ENCODE measurements at places on chromosomes 1 and 21.

DNA sequence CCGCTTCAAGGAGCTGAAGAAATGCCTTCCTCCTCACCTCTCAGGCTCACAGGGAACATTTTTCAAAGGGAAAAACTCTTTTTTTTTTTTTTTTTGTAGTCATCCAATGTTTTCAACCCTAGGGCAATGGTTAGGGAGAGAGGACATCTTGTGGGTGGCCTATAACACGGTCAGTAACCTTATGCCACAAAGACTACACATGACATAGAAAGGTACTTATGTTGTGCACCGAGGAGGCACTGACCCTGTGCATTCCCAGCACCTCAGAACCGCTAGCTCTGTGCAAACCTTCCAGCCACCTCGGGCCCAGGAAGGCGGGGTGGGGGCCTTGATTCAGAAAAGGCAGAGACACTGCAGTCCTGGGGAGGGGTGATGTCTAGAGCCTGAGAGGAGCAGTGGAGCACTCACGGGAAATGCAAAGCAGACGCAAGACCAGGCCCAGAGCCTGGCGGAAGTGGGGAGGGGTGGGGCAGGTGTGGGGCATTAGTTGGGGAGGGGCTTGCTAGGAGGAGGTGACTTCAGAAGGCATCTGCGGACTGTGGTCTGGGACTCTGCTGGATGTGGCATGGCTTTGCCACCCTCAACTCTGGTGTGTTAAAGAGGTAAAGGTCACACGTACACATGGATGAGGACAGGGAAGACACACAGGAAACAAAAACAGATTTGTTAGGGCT, 68.6 kb downstream of the MDM4 start:
- no peak for DNase-seq

GRCh38 chr1:20480951-20481617, 4.9 kb downstream of the CAMK2N1 start:
- no peak for DNase-seq

- no peak for DNase-seq
Measured at GRCh38 chr1:198056255-198056654, 100.5 kb upstream of the NEK7 start.

DNA sequence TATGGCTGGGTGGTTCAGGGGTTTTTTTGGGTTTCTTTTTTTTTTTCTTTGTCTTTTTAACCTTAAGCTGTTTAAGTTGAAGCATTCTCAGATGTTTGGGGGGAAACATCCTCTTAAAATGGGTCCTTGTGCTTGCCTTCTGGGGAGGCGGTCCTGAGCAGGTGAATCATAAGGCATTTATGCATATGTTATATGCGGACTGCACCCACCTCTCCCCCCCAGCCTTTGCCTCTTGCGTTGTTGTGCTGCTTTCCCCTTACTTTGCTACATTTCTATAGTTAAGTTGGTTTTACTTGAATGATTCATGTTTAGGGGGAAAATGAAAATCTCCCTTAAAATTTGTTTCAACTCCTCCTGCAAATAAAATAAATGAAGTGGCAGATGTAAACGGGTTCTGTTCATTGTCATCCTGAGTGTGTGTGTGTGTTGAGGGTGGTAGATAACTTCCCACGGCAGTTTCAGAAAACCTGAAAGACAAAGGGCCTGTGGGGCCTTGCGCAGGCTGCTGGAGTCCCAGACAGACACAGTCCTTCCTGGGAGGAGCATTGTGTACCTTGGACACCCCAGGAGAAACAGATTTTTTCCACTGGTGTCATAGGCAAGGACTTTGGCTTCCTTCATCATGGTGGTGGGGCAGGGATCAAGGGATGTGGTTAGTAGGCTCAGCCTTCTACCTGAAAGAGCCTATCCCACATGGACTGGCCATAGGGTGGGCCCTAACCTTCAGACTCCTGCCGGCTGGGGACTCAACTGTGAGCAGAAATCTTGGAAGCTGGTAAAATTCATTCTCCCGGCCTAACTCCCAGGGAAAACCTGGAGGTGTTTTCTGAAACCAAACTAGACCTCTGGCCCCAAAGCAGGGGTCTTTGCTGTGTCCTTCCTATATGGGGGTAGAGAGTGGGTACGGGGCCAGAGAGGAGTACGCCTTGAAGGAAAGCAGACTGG, 926 bp upstream of the SH3D21 start:
- DNase-seq, result no peak

GRCh38 chr1:89725011-89725370, 92.1 kb downstream of the LRRC8C start:
- DNase-seq, result no peak

DNA sequence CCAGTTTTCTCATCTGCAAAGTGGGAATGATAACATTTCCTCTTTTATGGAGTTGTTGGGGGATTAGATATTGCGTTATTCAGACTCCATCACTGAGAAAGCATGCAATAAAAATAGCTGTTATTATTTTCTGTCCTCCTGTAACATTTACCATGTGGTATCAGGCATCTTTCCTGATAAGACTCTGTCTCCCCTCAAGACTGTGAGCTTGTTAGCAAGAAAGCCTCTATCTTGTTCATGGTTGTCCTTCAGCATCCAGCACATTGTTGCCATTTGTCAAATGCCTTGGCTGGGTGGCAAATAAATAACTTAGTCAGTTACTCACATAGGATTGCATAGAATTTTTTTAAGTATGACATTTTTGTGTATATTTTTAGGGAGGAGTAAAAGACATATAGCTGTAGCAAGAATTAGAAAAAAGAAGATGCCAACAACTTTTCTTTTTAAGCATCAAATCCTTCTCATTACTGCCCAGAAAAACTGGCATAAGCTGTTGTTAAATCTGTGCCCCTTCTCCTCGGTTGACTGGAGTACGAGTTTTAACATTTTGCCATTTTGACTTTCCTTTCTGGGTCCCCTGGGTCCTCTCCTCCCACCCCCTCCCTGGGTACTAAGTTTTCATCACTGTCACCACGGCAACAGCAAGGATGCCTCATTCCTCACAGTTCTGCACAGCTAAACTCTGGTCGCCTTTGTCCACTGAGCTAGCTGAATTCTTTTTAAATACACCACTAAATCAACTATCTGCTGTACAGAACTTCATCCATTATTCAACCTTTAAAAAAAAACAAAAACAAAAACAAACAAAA, 1.0 kb upstream of the JAM2 start:
- DNase-seq, result no peak

DNA sequence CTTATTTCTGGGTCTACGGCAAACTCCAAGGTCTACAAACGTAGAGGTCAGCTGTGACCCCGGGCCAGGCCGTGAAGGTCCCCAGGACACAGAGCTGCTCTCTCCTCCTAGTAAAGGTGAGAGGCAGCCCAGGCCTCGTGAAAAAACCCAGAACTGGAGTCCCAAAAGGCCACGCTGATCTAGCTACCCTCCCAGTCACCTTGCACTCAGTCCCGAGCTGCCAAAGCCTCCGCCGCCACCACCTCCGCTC, 125 bp downstream of the ATP5PF start:
- DNase-seq, result no peak

GRCh38 chr1:187074445-187075048, 245.8 kb downstream of the PLA2G4A start:
- DNase-seq, result no peak

DNA sequence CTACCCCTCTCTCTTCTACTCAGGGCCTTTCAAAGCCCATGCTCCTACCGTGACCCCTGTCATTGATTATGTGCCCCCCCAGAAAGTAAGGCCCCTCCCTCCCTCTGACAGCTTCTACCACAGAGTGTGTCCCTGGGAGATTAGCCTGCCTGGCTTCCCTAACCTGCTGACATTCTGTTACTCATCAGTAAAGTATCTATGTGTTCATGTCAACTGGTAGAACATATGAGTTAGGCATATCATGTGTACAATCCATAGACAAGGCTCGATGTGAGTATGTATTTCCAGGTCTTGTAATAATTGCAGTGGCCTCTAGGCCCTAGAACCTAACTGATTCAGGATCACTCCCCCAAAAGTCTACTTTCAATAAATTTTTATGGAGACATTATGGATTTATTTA, 120.0 kb downstream of the GIPC2 start:
- no peak for DNase-seq

GRCh38 chr1:26811708-26812107, 14.8 kb upstream of the ZDHHC18 start:
- DNase-seq, result no peak

- no peak for DNase-seq
Measured at GRCh38 chr1:201500670-201501120, 6.2 kb downstream of the CSRP1 start.

- DNase-seq, result no peak
Measured at GRCh38 chr1:208088319-208088718, 155.9 kb downstream of the PLXNA2 start.

DNA sequence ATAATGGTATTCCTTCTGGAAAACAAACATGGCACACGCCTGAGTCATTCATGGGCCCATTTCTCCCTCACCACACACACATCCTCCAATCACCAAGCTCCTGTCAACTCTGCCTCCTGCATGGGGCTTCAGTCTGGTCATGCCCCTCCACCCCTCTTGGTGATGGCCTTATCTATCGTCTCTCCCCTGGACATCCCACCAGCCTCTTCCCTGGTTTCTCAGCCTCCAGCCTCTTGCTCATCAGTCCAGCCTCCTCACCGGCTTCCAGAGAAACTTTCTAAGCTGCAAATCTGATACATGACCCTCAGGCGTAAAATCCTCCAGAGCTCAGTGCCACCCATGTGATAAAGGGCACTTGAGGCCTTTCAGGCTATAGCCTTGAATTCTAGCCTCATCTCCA, 243.9 kb downstream of the FOXD2 start:
- no peak for DNase-seq

GRCh38 chr1:67020304-67020703, 33.6 kb downstream of the SLC35D1 start:
- no peak for DNase-seq

GRCh38 chr21:15521644-15522001, 208.2 kb upstream of the USP25 start:
- no peak for DNase-seq

DNA sequence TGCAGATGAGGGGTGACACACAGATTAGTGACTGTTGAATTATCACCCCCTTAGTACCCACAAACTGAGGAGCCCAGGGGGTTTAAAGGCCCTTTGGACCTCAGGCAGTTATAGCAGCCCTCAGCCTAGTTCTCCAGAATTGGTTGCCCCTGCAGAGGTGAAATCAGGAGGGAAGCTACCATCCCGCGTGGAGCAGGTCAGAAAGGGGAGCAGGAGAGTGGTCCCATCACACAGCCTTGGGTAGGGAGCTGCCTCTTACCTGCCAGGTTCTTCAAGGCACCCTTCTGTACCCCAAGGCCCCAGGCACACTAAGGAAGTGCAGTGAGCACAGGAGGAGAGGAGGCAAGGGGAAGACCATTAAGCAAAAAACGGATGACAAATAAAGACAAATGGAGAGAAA, 121.2 kb upstream of the TNR start:
- DNase-seq, result no peak

DNA sequence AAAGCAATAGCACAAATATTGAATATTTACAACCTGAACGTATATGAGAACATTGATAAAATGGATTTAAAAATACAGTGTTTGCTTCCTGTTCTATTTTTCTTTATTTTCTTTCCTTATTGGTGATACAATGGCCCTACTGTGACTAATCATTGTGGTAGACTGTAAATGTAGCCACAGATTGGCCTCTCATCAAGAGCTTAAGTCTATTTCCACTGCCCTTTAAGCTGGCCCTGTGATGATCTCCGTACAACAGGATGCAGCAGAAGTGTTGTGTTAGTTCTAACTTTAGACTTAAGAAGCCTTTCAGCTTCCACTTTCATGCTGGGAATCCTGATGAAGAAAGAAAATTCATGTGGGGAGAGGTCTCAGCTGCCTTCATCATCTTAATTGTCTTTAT, 285.6 kb upstream of the B3GALT2 start:
- no peak for DNase-seq

GRCh38 chr1:215566556-215567490, at the start of gene KCTD3:
Gene KCTD3 (plus strand): TSS chr1:215567304. CDS start chr1:215567686, 382 bp downstream.
- DNase-seq, result no peak

DNA sequence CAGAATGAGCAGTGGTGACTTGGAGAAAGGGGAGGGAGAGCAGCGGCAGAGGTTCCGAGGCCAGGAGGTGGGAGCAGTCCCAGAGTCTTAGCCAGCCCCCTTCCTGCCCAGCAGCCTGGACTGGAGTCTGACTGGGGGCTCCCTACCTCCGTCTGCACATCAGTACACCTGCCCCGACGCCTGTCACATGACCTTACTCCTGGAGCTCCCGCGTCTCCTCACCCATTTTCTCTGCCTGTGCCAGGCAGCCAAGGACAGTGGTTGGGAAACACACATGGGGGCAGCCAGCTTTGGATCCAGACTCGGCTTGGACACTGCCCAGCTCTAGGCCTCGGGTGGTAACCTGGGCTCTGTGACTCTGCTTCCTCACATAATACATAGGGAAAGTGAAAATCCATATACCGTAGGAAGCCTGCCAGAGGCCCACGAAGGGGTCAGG, 16.9 kb downstream of the ACTRT2 start:
- no peak for DNase-seq

DNA sequence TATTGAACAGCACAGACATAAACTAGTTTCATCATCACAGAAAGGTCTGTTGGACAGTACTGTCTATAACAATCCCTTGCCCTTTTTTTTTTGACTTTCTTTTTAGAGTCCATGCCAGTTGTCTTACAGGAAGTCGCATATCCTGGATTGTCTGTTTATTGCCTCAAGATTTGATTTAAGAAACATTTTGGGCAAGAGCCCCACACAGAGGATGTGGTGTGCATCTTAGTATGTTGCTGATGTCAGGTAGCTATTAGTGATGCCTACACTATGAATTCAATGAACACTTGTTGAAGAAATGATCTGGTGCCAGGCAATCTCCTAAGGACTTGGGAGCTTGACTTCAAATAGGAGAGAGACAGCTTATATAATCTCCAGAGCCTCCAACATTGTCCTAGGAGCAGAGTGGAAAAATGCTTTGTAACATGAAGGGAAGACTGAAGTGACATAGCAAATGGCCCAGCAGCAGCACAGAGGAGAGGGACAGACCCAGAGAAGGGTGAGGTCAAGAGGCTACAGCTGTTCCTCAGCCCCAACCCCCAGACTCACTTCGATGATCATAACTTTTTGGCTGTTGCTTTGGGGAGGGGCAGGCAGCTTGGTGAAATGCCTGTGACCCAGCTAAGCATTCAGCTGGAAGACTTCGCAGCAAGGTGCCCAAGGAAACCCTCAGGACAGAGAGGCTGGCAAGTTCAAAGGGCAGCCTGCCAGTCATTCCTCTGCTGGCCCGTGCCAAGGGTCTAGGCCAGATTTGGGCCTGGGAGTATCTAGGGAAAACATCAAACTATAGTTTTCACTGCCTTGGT, 7.5 kb upstream of the RAB29 start:
- no peak for DNase-seq

- no peak for DNase-seq
Measured at GRCh38 chr1:60861961-60862567, 220.3 kb upstream of the NFIA start.

GRCh38 chr1:39086865-39087409, 60.8 kb downstream of the NDUFS5 start:
- no peak for DNase-seq

- no peak for DNase-seq
Measured at GRCh38 chr1:50661626-50662025, 238.4 kb upstream of the DMRTA2 start.

GRCh38 chr1:19372136-19372514, 60.0 kb downstream of the SLC66A1 start:
- no peak for DNase-seq
